ENCODE measurements at places on chromosomes 2 and 18.

GRCh38 chr2:220043155-220043989, 415.9 kb downstream of the SLC4A3 start:
- no peak for DNase-seq

GRCh38 chr18:46071653-46072375, at the start of gene PSTPIP2:
Gene PSTPIP2 (minus strand): TSS chr18:46072260. CDS start chr18:46072188, 72 bp downstream.
- DNase-seq = peak; percentile 42

GRCh38 chr2:8857709-8858108, 20.3 kb upstream of the KIDINS220 start:
- DNase-seq = no peak

GRCh38 chr2:27993402-27993787, 102.9 kb downstream of the BABAM2 start:
- no peak for DNase-seq

DNA sequence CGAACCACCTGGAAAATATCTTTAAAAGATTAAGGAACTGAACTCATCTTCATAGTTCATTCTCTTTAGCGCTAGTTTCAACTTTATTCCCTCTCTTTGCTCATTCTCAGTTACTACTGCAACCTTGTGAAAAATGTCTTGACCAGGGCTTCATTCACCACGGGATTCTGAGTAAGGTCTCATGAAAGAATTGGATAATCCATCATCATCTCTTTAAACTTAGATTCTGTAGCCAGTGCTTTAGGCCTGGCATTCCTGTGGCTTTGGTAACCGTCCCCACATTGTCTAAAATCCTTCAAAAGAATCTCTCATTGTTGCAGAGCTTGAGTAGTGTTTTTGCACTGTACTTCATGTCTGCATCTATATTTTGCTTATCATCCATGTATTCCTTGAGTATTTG, 229.5 kb downstream of the ETAA1 start:
- no peak for DNase-seq

DNA sequence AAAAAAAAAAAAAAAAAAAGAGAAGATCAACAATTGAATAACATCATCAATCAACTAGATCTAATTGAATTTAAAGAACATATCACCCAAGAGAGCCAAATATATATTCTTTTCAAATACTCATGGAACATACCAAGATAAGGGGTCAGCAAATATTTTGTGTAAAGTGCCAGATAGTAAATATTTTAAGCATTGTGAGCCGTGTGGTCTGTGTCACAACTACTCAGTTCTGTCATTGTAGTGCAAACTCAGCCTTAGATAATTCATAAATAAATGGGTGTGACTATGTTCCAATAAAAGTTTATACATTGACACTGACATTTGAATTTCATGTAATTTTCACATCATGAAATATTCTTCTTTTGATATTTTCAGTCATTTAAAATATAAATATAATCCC, 45.9 kb downstream of the OTX1 start:
- no peak for DNase-seq

DNA sequence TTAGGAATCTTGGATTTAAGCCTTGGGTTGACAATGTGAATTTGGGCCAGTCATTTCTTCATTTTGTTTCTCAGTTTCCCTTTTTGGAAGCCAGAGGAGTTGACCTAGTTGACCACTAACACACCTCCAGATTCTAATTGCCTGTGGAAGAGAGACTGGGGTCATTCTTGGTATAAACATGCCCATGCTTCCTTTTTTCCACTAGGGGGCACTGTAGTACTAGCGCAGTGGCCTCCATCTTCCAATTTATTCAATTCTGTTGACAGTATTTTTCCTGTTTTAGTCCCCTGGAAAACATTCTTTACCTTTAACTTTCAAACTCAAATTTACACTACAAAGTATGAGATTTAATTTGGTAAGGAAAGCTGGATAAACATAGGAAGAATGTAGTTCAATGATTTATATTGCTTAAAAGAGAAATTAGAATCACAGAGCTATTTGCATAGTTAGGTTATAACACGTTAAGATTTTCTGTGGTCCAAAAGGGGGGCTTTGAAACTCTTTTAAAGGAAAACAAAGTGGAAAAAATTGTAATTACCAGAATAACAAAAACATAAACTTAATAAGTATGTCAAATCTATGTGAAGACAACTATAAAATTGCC, 57.5 kb upstream of the AGPS start:
- no peak for DNase-seq

DNA sequence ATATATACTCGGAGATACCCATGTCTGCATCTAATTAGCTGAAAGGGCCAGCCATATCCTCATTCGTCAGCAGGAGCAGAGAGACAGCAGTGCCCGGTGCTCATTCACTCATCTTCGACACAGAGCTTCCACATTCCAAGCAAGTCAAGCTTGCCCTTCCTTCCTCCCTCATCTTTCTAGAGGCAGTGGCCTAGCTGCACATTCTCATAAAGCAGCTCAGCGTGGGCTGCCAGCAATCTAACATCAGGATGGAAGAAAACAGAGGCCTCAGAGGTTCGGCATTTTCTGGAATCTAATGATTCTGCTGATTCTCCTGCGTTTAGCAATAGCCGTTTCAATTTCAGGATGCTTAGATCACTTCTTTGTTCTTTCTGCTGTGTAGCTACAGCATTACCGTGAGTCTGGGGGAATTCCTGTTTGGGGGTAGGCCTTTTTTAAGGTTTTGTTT, 68.8 kb downstream of the CLHC1 start:
- DNase-seq = no peak

- no peak for DNase-seq
Observed at GRCh38 chr2:88443353-88443938, 9.0 kb downstream of the FOXI3 start.

DNA sequence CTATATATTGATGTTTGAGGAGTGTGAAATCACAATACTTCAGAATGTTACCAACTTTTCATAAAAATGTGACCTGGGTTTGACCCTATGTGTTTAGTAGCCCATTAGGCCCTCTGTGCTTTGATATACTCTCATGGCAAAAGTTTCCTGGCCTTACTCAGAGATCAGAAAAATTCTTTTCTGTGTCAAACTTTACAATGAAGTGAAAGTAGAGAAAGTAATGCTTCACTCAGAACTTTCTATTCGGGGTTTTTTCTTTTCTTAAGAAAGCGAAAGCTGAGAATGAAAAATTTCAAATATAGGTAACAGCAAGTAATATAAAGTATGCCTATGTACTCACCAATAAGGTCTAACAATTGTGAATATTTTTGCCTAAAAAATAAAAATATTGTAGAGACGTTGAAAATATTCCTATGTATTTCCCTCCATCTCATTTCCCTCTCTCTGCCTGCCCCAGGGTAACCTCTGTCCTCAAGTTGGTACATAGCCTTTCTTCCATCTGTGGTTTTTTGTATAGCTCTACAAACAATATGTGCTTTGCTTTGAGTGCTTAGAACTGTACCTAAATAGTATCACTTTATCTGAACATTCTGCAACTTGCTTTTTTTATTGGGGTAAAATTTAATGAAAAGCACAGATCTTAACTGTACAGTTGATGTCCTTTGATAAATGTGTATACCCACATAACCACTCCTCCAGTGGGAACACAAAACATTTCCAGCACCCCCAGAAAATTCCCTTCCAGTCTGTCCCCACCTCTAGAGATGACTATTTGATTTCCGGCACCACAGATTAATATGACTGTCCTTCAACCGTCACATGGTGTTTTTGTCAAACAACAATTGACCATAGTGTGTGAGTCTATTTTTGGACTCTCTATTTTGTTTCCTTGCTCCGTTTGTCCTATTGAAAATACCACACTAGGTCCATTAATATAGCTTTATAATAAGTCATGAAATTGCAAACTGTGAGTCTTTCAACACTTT, 10.3 kb upstream of the ACKR3 start:
- DNase-seq = no peak

DNA sequence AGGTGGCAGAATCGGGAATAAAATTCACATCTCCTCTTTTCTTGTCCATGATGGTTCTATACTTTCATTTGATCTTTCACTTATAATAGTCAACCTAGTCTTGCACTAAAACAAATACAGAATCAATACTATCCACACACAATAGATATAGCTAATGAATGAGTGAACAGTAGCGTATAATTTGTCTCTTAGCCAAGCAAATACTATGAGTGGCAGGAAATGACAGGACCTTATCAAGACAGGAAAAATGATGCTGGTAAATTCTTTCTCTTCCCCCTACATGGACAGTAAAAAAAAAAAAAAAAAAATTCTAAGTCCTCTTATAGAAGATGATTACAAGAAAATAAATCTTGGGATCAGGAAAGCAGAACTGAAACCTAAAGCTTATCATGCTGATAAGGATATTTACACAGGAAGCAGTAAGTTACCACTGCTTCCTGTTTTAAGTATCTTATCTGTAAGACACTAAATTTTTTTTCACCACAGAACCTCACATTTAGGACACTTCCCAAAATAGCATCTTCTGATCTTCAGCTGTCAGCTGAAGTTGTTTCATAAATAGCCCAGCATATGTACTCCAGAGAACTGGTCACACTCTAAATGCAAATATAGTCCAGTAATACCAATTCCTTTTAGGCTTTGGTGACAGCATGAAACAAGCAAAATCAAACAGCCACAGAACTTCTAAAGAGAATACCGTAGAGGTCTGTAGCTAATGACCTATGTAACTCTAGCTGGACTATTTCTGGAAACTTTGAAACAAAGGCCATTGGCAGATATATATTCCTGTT, 27.0 kb downstream of the IRS1 start:
- DNase-seq = no peak

GRCh38 chr2:182615036-182615435, 101.0 kb upstream of the DNAJC10 start:
- no peak for DNase-seq

GRCh38 chr2:150690870-150691269, 203.4 kb upstream of the RND3 start:
- no peak for DNase-seq

- no peak for DNase-seq
Observed at GRCh38 chr2:55995211-55995610, 71.6 kb upstream of the EFEMP1 start.

DNA sequence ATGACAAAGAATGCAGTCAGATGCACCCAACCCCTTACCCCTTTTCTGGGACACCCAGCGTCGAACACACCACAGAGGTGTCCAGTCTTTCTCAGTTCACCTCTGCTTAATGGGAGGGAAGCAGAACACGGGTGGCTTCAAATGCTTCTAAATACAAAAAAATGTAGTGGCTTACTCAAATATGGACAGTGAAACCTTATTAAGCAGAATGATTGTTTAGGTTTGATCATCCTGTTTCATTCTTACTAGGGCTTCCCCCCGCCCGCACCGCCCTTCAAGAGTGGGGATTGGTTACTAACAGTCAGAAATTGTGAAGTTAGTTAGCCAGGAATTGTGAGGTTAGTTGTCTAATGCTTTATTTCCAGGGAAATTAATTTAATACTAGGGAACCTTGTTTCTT, 21.6 kb downstream of the ATG16L1 start:
- DNase-seq = no peak

- DNase-seq = no peak
Observed at GRCh38 chr2:169363560-169364150, 1.3 kb upstream of the LRP2 start.

- no peak for DNase-seq
Observed at GRCh38 chr18:52278191-52278590, 61.8 kb upstream of the DCC start.

GRCh38 chr2:5093518-5093917, 598.7 kb upstream of the SOX11 start:
- DNase-seq = no peak

GRCh38 chr2:10192392-10193015, 70.0 kb downstream of the RRM2 start:
- DNase-seq = no peak

- DNase-seq = no peak
Observed at GRCh38 chr2:145815933-145816332, 1296.0 kb upstream of the ZEB2 start.

DNA sequence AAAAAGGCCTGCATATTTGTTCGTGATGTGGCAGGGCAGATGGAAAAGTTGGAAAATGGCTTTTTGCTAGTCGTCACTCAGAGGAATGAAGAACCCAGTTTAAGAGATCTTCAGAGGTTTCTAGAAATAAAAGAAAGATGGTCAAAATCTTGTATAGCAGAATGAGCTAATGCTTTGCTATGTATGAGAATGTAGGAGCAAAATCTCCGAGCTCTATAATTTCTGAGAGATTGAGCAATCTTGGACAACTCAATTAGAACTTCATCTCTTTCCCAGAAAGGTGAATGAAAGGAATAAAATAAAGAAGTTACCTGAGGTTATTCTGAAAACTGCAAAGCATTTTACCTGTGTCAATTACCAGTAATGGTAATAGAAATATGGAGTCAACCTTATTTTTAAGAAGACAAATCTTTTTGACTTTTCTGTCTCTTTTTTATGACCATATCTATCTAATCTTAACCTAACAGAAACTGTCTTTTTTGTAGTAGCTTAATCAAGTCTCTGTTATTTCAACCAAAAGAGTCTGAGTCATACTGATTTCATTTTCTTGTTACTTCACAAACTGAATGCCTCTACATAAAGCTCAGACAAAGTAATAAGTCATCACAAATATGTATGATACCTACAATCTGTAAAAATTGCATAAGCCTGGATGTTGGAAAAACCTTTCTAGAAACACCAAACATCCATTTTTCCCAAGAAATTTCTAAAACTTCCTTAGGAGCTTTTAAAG, 32.5 kb downstream of the CCDC68 start:
- DNase-seq = no peak

GRCh38 chr2:240129731-240130392, 6.2 kb downstream of the COPS9 start:
- no peak for DNase-seq

GRCh38 chr2:120401275-120402066, 55.5 kb downstream of the INHBB start:
- DNase-seq = no peak

DNA sequence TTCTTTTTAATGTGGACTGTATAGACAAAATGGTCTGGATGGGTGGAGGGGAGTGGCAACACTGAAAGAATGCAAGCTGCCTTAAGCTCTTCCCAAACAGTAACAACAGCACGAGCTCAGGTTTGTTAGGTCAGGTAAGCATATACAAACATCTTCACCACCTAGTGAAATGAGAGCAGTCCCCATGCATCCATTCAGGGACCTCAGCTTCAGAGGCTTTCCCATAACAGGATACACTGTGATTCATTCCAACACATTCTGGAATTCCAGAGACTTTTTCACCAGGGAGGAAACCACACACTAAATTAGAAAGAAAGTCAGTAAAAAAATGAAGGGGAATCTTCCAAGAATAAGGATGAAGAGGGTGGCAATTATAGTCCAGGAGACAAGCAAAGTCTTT, 50.4 kb upstream of the BZW1 start:
- no peak for DNase-seq

GRCh38 chr18:7778181-7778580, 211.1 kb downstream of the PTPRM start:
- no peak for DNase-seq

GRCh38 chr2:200695191-200695590, 109.4 kb downstream of the AOX1 start:
- DNase-seq = no peak

DNA sequence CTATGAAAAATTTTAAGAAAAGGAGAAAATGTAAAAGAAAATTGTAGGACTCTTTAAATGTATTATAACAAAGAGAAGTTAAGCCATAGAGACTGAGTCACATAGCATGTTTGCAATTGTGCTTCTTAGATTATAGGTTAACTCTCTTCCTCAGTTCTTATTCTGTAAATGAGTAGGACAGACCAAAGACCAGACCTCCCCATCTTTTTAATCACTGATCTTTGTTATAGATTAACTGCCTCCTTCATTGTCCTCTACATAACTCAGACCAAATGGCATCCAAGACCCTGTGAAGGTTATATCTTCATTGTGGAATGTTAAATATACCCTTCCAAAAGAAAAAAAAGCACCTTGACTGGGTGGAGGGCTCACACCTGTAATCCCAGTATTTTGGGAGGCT, 316.9 kb upstream of the LRRTM4 start:
- DNase-seq = no peak

GRCh38 chr2:20781656-20782265, 41.1 kb downstream of the LDAH start:
- no peak for DNase-seq
